ENCODE measurements at places on chromosomes 13 and 19.
A peak's percentile ranks its signal among the peaks of the same experiment; 100 is the strongest.

- DNase-seq, result no peak
Measured at GRCh38 chr13:59837101-59837500, 326.6 kb downstream of the DIAPH3 start.

GRCh38 chr19:14943601-14944000 is 2.3 kb downstream of the OR7C2 start:
- DNase-seq, result no peak

- no peak for DNase-seq
Measured at GRCh38 chr13:100630555-100630954, 42.0 kb upstream of the GGACT start.

- DNase-seq, result no peak
Measured at GRCh38 chr13:29511980-29512379, 83.5 kb downstream of the SLC7A1 start.

GRCh38 chr13:113816946-113817859 is 46.7 kb downstream of the GAS6 start:
- peak; percentile 91 for DNase-seq

DNA sequence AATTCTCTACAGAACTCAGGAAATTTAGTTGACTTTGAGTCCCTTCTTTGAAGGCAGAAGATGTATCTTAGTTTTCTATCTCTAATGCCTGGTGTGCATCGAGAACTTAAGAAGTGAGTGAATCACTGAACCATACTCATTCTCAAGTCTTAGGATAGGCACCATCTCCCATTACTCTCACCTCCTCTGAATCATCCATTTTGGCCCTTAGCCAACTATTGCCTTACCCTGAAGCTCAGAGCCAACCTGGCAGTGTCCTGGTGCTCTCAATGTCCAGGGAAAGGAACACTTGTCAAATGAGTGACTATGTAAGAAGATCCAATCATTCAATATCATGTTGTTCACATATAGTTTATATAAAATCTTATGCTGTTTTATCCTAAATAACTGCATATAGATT is 146.6 kb downstream of the RGCC start:
- no peak for DNase-seq

GRCh38 chr13:53560556-53560955 is 531.9 kb downstream of the OLFM4 start:
- no peak for DNase-seq

DNA sequence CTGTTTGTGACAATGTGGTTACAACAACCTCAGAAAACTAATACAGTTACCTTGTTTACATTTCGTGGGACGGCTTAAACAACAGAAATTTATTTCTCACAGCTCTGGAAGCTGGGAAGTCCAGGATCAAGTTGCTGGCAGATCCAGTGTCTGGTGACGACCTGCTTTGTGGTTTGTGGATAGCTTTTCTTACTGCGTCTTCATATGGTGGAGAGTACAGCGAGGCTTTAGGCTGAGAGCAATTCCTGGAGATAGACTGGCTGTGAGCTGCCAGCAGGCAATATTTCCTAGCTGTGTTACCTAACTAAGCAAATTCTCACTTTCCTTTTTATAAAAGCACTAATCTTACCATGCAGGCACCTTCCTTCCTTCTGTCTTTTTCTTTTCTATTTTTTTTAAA is 1203.5 kb upstream of the PRR20A start:
- DNase-seq, result no peak

- DNase-seq, result no peak
Measured at GRCh38 chr19:19137556-19138108, 646 bp downstream of the TMEM161A start.
